ENCODE measurements at places on chromosomes 2 and 18.

- no peak for DNase-seq
Measured at GRCh38 chr2:209424199-209424701, 403 bp downstream of the MAP2 start.

GRCh38 chr2:238863231-238863630 lies 15.3 kb downstream of the TWIST2 start:
- DNase-seq: no peak

GRCh38 chr18:78774741-78775141 lies 204.9 kb upstream of the SALL3 start:
- no peak for DNase-seq

DNA sequence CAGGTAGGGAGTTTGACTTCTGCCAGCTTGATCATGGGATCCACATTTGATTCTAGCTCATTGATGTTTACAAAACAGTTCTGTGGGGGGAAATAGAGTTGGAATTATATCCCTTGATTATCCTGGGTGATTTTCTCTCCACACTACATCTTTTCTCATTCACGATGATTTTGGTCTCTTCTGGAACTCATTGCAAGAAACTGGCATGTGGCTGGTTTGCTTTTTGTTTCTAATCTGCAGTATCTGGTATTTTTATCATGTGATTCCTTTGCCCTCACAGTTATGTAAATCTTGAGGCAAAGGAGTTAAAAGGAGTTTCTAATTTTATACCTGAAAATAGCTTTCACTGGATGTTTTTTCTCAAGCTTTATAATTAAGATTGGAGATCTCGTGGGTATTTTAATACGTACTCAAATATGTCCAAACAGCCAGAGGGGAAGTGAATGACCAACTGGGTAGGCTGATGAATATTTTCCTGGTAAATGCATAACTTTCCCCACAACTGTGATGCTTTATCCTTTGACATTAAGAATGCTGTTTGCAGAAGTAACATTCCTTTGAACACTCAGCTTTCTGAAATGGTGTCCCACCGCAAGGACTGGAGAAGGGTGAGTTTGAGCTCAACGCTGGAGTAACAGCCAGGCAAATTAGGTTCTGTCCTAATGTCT lies 502.9 kb upstream of the ZEB2 start:
- DNase-seq: no peak

GRCh38 chr18:9828506-9829396 lies 57.0 kb upstream of the TXNDC2 start:
- DNase-seq: no peak

DNA sequence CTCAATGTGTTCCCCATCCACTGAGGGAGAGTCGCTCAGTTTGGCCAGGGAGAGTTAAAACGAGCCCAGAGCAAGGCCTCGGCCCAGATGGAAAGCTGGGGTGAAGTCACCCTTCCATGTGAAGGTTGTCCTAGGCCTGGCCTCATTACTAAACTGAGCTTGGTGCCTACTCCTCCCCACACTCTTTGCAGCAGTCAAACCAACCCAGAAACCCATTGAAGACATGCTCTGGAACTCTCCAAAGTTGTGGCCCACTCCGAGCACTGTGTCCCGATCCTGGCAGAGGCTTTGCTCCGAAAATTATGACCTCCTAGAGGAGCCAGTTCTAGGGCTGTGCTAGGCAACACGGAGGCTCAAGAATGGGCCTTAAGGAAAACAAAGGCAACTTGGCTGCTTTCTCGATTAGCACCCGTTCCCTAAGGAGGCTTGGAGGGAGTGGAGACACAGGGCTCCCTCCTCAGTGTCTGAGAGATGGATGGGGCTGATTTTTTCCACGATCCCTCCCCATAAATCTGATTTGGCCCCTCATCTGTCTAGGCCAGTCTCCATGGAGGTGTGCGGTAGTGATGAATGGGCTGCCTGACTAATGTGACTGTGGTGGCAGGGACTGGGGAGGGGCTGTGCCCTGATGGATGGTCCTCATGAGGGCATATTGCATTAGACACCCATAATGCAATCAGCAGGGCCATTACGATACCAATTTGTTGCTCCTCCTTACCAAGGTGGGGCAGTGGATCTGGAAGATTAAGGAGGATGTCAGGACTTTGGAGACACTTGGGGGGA lies 11.7 kb upstream of the CYP26B1 start:
- DNase-seq: no peak

- no peak for DNase-seq
Measured at GRCh38 chr2:147740211-147740927, 104.5 kb upstream of the ACVR2A start.

- DNase-seq: peak; percentile 77
Measured at GRCh38 chr2:41294331-41294730, 753.5 kb upstream of the PKDCC start.

- DNase-seq: no peak
Measured at GRCh38 chr2:158009399-158009798, 92.3 kb upstream of the UPP2 start.

DNA sequence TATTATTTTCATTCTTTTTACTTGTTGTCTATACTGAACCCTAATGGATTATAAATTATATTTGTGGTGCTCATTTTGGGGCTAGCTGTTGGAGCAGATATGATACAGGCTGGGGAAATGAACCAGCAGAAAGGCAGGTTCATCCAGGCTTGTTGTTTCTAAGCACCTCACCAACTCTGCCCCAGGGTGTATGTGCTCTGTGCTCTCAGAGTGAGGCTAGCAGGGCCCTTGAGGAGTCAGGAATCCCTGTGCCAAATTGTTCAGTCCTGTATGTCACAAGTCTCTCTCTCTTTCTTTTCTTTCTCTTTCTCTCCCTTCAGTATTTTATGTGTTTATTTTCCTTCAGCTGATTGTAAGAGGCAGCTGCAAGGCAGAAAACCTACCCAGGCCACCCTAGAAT lies 181.1 kb upstream of the DPP10 start:
- DNase-seq: no peak

GRCh38 chr18:41391616-41392595 lies 563.1 kb upstream of the PIK3C3 start:
- peak; percentile 47 for DNase-seq

- peak; percentile 24 for DNase-seq
Measured at GRCh38 chr18:58231930-58232329, 187.9 kb downstream of the NEDD4L start.

DNA sequence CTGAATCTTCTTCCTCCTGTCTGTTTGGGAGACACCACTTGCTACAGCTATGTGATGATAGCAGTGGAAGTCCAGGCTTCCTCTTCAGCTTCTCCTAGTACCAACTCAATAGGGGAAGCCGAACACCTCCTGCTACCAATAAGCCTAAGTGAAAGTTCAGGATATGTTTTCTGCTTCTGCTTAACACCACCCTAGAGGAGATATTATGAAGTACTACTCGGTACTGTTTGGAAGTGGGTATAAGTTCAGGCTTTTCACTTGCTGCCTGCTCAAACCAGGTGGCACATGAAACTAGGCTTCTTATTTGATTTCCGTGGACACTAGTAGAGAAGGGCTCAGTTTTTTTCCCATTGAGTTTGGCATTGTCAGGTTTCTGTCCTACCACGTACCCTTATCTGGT lies 99.8 kb downstream of the PTPN4 start:
- DNase-seq: no peak

- DNase-seq: no peak
Measured at GRCh38 chr18:62938487-62938886, 223.1 kb downstream of the PHLPP1 start.

- DNase-seq: no peak
Measured at GRCh38 chr2:157825885-157826284, 50.2 kb downstream of the ACVR1 start.

DNA sequence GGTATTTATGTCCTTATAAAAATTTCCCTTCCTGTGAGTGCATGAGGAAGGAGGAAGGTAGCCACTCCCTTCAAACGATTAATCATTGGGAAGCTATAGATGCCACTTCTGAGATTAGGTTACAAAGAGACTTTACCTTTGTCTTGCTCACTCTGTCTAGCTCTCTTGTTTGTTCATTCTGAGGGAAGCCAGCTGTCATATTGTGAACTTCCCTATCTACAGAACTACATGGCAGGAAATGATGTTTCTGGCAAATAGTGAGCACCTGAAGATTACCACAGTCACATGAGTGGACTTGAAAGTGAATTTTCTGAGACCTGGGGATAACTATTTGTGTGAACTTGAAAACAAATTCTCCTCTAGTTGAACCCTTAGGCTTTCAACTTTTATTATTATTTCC lies 776.8 kb downstream of the CCDC85A start:
- DNase-seq: no peak

GRCh38 chr2:98487806-98488189 lies 43.1 kb downstream of the INPP4A start:
- DNase-seq: peak; percentile 9

DNA sequence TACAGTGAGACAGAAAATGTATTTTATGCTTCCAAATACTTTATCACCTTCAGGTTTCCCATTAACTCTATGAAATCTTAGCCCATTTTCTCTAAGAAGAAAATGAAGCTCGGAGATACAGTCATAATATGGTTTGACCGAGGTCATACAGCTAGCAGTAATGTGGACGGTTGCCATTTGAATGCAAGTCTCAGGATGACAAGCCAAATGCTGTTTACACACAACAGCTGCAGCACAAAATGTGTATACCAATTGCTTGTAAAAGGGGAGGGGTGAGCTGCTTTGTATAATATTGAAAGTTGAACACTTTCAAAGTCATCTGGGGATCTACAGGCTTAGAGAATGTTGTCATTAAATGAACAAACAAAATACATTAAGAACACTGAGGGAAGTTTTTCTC lies 93.8 kb upstream of the FSIP2 start:
- no peak for DNase-seq

DNA sequence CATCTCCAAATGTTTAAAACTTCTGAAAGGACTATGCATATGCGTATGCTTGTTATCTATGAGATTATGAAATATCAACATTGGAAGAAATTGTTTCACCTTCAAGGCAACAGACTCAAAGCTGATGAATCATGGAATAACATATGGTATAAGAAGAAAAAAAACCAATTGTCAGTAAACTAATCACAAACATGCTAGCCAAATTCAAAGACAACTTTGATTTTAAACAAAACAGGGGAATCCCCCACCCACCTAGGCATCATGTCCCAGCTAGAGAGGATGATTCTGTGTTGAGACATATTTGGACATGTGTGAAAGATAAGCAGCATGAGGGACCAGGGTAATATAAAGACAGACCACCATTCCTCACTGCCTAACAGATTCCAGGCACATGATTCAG lies 147.7 kb downstream of the WDPCP start:
- no peak for DNase-seq

GRCh38 chr2:55672630-55673029 lies 21.0 kb downstream of the PNPT1 start:
- DNase-seq: no peak

All from NCI-H460 (cell line).